Thymus (tissue), 14 donors: ENCODE measurements at places on chromosomes 1 and 21.

DNA sequence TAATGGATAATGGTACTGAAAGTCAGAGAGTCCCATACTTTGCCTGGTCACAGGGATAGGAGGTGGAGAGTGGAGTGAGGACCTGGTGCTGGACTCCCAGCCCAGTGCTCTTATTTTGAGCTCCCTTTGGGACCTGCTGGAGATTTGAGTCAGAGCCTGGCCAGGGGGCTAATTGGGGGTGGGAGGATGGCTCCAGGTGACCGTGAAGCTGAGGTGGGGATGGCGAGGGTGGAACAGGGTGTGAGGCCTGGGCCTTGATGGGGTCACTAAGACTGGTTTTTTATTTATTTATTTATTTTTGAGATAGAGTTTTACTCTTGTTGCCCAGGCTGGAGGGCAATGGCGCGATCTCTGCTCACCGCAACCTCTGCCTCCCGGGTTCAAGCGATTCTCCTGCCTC is 17.8 kb downstream of the AMPD2 start:
- H3K4me1 ChIP-seq, result peaks cover 9% of the 10 kb centered on the region
- DNase-seq, result no peak
- no peaks in the 10 kb centered on the region for H3K27me3 ChIP-seq
- no peaks in the 10 kb centered on the region for H3K36me3 ChIP-seq
- no peak overlapping the region for H3K4me3 ChIP-seq

- no peak overlapping the region for H3K27ac ChIP-seq
- H3K27me3 ChIP-seq, result no peaks in the 10 kb centered on the region
- no peak for DNase-seq
These were observed 330.6 kb downstream of the DUSP10 start for GRCh38 chr1:221411283-221411682.

DNA sequence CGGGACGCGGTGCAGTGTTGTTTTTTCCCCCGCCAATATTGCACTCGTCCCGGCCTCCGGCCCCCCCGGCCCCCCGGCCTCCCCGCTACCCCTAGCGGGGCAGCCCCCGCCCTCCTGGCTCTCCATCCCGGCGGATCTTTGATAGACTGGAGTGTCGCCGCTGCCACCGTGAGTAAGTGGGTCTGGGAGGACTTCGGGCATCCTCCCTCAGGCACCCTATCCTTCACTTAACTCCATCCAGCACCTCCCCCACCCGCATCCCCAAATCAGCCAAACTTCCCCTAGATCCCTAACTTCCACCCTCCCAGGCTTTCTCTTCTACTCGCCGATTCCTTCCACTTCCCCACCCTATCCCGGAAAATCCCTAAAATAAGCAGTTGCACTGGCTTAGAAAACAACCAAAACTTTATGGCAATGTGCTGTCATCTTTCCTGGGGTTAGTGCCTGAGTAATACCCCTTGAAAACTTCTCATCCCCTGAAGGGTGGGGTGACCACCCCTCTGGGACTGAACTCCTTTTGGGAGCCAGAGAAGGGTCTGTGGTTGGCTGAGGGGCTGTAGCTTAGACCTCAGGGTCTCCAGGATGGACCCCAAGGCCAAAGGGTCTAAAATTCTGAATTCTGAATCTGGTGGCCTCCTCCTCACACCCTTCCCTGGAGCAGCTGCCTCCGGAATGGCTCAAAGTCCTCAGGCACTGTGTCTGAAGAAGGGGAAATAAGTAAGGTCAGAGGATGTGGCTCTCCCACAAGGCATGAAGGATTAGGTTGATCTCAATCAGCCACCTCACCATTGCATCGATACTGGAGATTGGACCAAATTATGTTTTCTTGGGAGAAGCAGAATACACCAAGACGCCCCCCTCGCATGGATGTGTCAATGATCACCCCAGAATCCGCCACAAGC is 12.2 kb downstream of the THBS3 start:
- no peak overlapping the region for H3K27ac ChIP-seq
- DNase-seq, result no peak
- peaks cover 21% of the 10 kb centered on the region for H3K27me3 ChIP-seq

DNA sequence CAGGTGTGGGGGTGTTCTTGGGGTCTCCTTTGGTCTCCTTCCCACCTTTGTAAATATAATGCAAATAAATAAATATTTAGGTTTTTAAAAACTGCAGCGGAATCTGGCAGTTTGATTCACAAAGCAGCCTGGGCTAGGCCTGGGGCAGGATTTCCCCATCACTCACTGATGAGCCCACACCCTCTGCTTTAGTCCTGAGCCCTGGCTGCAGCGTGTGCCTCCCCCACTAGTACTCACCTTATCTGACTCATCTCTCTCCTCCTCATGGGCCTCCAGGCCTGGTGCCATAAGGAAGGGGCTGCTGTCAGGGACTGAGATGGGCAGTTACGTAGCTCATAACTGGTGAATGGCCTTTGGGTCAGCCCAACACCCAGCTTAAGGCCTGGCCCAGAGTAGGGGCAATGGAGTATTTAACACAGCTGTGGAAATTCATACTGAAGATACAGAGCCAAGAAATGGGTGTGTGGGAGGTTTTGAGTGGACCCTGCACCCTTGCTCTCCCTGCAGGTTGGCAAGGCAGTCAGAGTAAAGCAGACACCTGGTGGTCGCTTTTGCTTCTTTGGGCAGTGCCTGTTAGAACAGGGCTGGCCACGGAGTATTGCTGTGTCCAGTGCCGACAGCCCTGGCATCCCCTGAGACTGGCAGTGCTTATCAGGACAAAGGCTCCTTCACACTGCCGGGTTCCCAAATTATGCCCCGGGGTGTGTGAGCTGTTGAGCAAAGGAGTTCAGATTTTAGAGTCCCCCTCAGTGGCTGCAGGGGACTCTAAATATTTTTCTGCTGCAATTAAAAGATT is 39.7 kb downstream of the AZIN2 start:
- DNase-seq, result no peak
- no peak overlapping the region for H3K4me3 ChIP-seq
- H3K27ac ChIP-seq, result no peak overlapping the region
- no peaks in the 10 kb centered on the region for H3K36me3 ChIP-seq

- no peak for DNase-seq
- peaks cover 3% of the 10 kb centered on the region for H3K4me1 ChIP-seq
- H3K4me3 ChIP-seq, result no peak overlapping the region
- no peaks in the 10 kb centered on the region for H3K36me3 ChIP-seq
- H3K27me3 ChIP-seq, result no peaks in the 10 kb centered on the region
These were observed 96.4 kb downstream of the C1orf21 start for GRCh38 chr1:184483101-184483683.

DNA sequence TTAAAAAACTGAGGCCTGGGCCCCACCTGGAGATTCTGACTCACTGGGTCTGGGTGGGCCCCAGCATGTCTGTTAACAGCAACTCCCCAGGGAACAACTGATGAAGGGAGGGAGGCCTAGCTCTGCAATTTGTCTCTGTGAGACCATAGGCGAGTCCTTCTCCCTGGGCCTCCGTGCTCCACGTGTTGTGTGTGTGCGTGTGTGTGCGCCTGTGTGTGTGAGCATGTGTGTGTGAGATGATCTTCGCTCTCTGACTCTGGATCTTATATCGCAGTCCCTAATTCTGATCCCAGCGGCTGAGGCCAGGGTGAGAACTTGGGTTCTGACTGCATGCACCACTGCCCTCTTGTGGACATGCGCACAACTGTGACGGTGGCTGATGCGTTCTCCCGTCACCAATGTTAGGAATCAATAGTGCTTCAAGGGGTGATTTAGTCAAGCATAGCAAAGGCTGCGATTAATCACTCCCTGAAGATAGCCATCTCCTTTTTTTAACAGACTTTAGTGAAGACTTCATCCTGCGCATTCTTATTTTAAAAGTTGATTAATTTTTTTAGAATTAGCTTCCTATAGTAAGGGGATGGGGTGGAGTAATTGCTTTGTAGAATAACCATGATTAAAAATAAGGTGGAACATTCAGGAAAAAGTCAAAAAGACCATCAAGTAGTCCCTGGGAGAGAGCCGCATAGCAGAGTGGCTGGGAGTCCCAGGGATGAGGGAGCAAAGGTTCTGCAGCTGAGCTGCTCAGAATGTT is 62.4 kb upstream of the USP24 start:
- no peak for DNase-seq
- no peaks in the 10 kb centered on the region for H3K27me3 ChIP-seq
- no peaks in the 10 kb centered on the region for H3K36me3 ChIP-seq
- no peak overlapping the region for H3K27ac ChIP-seq

GRCh38 chr1:201206176-201206575 is 15.6 kb downstream of the IGFN1 start:
- H3K4me3 ChIP-seq, result no peak overlapping the region
- DNase-seq, result no peak
- H3K27ac ChIP-seq, result no peak overlapping the region
- H3K4me1 ChIP-seq, result no peaks in the 10 kb centered on the region
- peaks cover 10% of the 10 kb centered on the region for H3K27me3 ChIP-seq

GRCh38 chr1:99855914-99856450 is 5.8 kb downstream of the AGL start:
- DNase-seq, result no peak
- H3K27ac ChIP-seq, result no peak overlapping the region
- H3K4me1 ChIP-seq, result no peaks in the 10 kb centered on the region
- no peak overlapping the region for H3K4me3 ChIP-seq

GRCh38 chr1:19066248-19066873 is 109.9 kb upstream of the IFFO2 start:
- no peak overlapping the region for H3K4me3 ChIP-seq
- no peaks in the 10 kb centered on the region for H3K36me3 ChIP-seq
- no peak overlapping the region for H3K27ac ChIP-seq
- no peak for DNase-seq
- H3K27me3 ChIP-seq, result no peaks in the 10 kb centered on the region

GRCh38 chr21:15052459-15052763 is 12.4 kb downstream of the NRIP1 start:
- no peak for DNase-seq
- H3K4me1 ChIP-seq, result peaks cover 24% of the 10 kb centered on the region
- no peaks in the 10 kb centered on the region for H3K27me3 ChIP-seq
- H3K27ac ChIP-seq, result no peak overlapping the region

DNA sequence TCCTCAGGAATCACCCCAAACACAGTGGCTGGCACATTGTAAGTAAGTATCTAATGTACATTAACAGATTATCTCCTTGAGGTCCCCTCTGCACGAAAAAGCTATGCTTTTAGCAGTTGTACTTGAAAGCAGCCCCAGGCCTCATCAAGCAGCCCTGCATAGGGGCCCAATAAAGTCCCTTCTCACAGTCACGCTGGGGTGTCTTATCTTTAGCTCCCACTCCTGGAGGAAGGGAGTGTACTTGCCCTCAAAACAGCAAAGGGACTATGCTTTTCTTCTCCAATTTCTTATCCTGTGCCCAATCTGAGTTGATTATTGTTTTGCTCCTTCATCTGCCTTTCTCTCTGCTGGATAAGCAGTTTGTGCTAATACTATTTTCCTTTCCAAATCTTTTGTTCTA is 168.8 kb upstream of the PLXNA2 start:
- H3K4me1 ChIP-seq, result no peaks in the 10 kb centered on the region
- H3K4me3 ChIP-seq, result no peak overlapping the region
- no peaks in the 10 kb centered on the region for H3K36me3 ChIP-seq

DNA sequence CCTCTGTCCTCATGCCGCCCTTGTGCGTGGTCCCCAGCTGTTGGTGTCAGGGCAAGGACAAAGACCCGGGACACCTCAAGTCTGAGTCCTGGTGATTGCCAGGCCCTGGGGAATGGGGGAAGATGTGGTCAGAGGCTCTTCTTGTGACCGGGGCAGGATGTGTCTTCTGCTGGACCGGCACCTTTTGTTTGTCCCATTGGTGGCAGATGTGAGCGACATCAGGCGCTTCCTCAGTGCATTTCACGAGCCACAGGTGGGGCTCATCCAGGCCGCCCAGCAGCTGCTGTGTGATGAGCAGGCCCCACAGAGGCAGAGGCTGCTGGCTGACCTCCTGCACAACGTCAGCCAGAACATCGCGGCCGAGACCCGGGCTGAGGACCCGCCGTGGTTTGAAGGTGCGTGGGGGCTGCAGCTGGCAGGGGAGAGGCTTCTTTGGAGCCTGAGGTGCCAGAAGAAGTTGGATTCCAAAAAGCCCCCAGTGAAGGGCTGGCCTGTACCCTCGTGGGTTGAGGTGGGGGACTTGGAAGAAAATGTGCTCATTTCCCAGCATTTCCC is 8.4 kb downstream of the DFFB start:
- H3K27me3 ChIP-seq, result no peaks in the 10 kb centered on the region
- H3K27ac ChIP-seq, result no peak overlapping the region
- H3K4me1 ChIP-seq, result no peaks in the 10 kb centered on the region
- H3K36me3 ChIP-seq, result no peaks in the 10 kb centered on the region
- DNase-seq, result no peak
- H3K4me3 ChIP-seq, result no peak overlapping the region

- DNase-seq, result no peak
- H3K36me3 ChIP-seq, result peaks cover 63% of the 10 kb centered on the region
- no peaks in the 10 kb centered on the region for H3K27me3 ChIP-seq
- no peak overlapping the region for H3K27ac ChIP-seq
- H3K4me1 ChIP-seq, result no peaks in the 10 kb centered on the region
These were observed 28.8 kb downstream of the TAF5L start for GRCh38 chr1:229596925-229597699.

DNA sequence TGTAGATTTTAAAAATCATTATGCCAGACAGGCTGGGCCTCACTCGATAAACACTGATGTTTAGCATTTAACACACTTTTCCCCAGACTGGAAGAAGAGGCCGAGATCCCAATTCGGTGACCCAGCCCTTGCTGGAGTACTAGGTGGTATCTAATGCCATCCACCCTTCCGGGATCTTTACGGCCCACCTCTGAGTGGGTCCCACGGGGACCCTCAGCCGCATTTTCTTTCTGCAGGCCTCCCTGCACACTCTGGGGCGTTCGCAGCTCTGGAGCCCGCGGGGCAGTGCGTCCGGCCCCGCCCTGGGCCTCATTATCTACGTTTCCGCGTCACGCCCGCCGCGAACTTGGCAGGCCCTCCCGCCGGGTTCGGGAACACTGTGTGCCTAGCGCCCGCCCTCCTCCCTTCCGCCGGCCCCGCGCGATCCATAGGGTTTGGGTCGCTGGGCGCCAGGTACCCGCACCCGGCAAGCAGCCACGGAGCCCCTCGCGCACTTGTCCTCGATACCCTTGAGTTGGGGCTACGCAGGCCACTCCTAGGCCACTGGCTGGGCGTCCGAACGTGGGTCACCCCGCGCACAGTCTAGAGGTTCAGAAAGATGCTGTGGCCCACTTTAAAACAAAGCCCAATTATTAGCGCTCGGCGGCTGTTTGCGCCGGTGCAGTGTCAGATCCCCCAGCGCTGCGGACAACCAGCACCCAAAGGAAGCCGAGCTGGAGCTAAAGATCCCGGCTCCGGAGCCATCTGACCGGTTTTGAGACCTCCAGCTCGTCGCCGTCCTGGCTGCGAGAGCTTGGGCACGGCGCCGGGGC is 950 bp upstream of the EVA1C start:
- peaks cover 7% of the 10 kb centered on the region for H3K4me1 ChIP-seq
- peaks cover 75% of the 10 kb centered on the region for H3K27me3 ChIP-seq
- H3K27ac ChIP-seq, result no peak overlapping the region
- peak overlapping the region; percentile 49 for H3K4me3 ChIP-seq
- no peak for DNase-seq

- no peak for DNase-seq
- peaks cover 25% of the 10 kb centered on the region for H3K36me3 ChIP-seq
- no peak overlapping the region for H3K4me3 ChIP-seq
- H3K4me1 ChIP-seq, result no peaks in the 10 kb centered on the region
These were observed 26.6 kb downstream of the BEND5 start for GRCh38 chr1:48750109-48750508.
